ENCODE measurements at places on chromosomes 5 and 9.

- no peak overlapping the region for H3K4me3 ChIP-seq
- H3K27ac ChIP-seq, result no peak overlapping the region
- no peaks in the 10 kb centered on the region for H3K4me1 ChIP-seq
- no peak for DNase-seq
Observed at GRCh38 chr9:95831810-95832209, 43.7 kb upstream of the ERCC6L2 start.

GRCh38 chr9:108286638-108287206 is 569.1 kb downstream of the ACTL7B start:
- no peak overlapping the region for H3K27ac ChIP-seq
- no peaks in the 10 kb centered on the region for H3K4me1 ChIP-seq

- no peaks in the 10 kb centered on the region for H3K36me3 ChIP-seq
- no peak overlapping the region for H3K27ac ChIP-seq
- H3K27me3 ChIP-seq, result no peaks in the 10 kb centered on the region
- H3K4me1 ChIP-seq, result no peaks in the 10 kb centered on the region
- DNase-seq, result no peak
Observed at GRCh38 chr5:179393078-179393477, 47.8 kb upstream of the ADAMTS2 start.

DNA sequence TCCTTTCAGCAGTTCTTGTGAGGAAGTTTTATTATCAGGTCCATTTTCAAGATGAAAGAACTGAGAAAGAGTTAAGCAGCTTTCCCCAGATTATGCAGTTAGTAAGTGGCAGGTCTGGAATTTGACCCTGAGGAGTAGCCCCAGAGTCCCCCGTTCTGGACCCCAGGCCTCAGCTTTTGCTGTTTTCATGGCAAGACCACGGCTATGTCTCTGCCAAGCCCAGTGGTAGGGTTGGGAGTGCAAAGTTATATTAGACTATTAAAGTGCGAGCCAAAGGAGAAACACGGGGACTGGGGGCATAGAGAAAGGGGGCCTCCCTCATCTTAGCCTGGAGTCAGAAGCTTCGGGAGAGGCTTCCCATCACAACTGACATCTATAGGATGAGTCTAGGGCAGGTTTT is 19.3 kb upstream of the ORM1 start:
- H3K4me3 ChIP-seq, result no peak overlapping the region
- DNase-seq, result no peak
- H3K36me3 ChIP-seq, result peaks cover 89% of the 10 kb centered on the region
- no peaks in the 10 kb centered on the region for H3K4me1 ChIP-seq
- H3K27me3 ChIP-seq, result no peaks in the 10 kb centered on the region

DNA sequence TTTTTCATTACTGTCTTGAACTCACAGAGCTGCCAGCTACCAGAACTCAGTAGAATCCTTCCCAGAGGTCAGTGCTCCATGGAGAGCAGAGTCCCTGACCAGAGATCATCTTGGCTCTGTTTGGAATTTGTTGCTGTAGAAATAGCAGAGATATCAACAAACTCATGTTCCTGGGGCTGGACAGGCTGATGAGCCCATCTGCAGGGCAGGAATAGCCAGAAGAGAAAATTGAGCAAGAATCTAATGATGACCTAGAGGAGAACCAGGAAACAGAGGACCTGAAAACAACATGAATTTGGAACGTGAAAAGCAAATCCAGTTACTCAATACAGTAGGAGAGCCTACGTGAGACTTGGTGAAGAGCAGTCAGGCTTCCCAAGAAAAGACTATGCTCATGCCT is 437.8 kb downstream of the PLK2 start:
- no peaks in the 10 kb centered on the region for H3K36me3 ChIP-seq
- H3K27me3 ChIP-seq, result no peaks in the 10 kb centered on the region
- no peaks in the 10 kb centered on the region for H3K4me1 ChIP-seq
- no peak overlapping the region for H3K4me3 ChIP-seq

- H3K27ac ChIP-seq, result no peak overlapping the region
- H3K27me3 ChIP-seq, result peaks cover 11% of the 10 kb centered on the region
- no peaks in the 10 kb centered on the region for H3K36me3 ChIP-seq
Observed at GRCh38 chr5:15031180-15031579, 159.6 kb upstream of the ANKH start.

GRCh38 chr9:96413302-96414221 is 4.6 kb downstream of the ZNF367 start:
- H3K4me3 ChIP-seq, result no peak overlapping the region
- peaks cover 5% of the 10 kb centered on the region for H3K4me1 ChIP-seq
- no peak for DNase-seq
- H3K27me3 ChIP-seq, result no peaks in the 10 kb centered on the region
- no peak overlapping the region for H3K27ac ChIP-seq

DNA sequence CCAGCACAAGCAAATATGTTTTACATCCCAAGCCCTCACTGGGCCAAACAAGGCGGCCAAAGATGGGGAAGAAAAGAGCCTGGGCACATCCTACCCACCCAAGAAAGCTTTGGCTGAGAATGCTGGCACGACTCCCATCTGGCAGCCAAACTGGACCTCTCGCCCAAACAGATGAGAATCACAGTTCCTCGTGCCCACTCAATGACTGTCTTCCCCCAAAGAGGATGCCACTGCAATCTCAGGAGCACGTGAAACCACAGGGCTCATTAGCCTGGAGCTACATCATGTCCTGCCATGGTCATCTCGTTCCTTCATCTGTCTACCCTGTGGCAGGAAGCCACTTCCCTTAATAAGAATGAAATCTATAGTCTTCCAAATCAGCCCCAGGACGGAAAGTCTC is 536.8 kb downstream of the BNC2 start:
- no peaks in the 10 kb centered on the region for H3K27me3 ChIP-seq
- no peaks in the 10 kb centered on the region for H3K4me1 ChIP-seq
- H3K27ac ChIP-seq, result no peak overlapping the region

- no peak overlapping the region for H3K4me3 ChIP-seq
- H3K4me1 ChIP-seq, result no peaks in the 10 kb centered on the region
- no peaks in the 10 kb centered on the region for H3K27me3 ChIP-seq
- H3K27ac ChIP-seq, result no peak overlapping the region
- no peaks in the 10 kb centered on the region for H3K36me3 ChIP-seq
Observed at GRCh38 chr9:1156794-1157550, 106.8 kb downstream of the DMRT2 start.

- no peak for DNase-seq
- H3K4me1 ChIP-seq, result no peaks in the 10 kb centered on the region
- no peaks in the 10 kb centered on the region for H3K27me3 ChIP-seq
- H3K36me3 ChIP-seq, result no peaks in the 10 kb centered on the region
Observed at GRCh38 chr9:11702548-11702947, 990.6 kb upstream of the TYRP1 start.

- no peaks in the 10 kb centered on the region for H3K27me3 ChIP-seq
- peak; percentile 68 for DNase-seq
- H3K4me1 ChIP-seq, result peaks cover 10% of the 10 kb centered on the region
- H3K36me3 ChIP-seq, result peaks cover 6% of the 10 kb centered on the region
- no peak overlapping the region for H3K4me3 ChIP-seq
Observed at GRCh38 chr9:136339173-136339957, 12.0 kb downstream of the GPSM1 start.

DNA sequence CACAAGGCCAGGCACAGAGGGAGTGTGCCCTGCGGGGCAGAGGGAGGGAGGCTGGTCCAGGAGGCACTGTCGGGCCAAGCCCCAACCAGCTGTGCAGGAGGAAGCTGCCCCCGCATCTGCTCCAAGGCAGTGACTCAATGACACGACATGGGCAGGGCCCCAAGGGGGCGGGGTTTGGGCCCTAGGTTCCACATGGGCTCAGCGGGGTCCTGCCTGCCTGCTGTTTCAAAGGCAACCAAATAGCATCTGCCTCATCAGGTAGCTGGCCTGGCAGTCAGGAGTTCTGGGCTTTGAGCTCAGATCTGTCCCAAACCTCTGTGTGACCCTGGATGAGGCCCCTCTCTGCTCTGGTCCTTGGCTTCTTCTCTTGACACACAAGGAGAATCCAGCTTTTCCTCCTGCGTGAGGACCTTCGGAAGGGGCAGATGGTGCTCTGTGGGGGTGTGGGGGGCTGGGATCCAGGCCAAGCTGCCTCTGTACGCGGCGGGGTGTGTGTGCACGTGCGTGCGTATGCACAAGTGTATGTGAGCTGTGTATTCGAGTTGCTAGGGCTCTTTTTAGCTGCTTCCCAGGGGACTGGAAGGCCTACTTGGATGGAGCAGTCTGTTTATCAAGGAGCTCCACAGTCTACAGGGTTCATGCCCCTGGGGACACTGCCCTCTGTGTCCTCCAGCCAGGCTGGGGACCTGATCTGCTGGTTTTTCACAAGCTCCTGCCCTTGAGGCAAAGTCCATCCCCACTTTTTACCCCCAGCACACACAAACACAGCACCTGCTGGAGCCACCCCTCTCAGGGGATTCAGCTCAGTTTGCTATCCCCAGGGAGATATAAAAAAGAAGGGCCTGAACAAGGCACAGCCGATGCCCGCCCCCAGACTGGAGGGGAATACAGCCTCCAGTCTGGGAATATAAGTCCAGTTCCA is 138.9 kb downstream of the RGS3 start:
- H3K27ac ChIP-seq, result peak overlapping the region; percentile 29
- peaks cover 6% of the 10 kb centered on the region for H3K36me3 ChIP-seq
- H3K4me1 ChIP-seq, result peaks cover 14% of the 10 kb centered on the region
- H3K4me3 ChIP-seq, result no peak overlapping the region
- H3K27me3 ChIP-seq, result no peaks in the 10 kb centered on the region

DNA sequence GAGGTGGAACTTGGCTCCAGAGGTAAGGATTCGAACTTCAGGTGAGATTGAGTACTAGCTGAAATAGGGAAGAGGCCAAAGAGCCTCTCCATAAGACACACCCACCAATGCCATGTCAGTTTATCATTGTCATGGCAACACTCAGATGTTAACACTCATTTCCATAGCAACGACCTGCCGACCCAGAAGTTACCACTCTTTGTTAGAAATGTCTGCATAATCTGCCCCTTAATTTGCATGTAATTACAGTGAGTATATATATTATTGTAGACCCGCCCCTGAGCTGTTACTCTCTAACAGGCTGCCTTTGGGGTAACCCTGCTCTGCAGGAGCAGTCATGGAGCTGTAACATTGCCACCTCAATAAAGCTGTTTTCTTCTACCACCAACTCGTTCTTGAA is 10.2 kb upstream of the NTRK2 start:
- H3K27ac ChIP-seq, result no peak overlapping the region
- no peak for DNase-seq
- no peak overlapping the region for H3K4me3 ChIP-seq
- no peaks in the 10 kb centered on the region for H3K27me3 ChIP-seq

- H3K4me3 ChIP-seq, result no peak overlapping the region
- no peak for DNase-seq
Observed at GRCh38 chr9:84874596-84874995, 205.1 kb downstream of the NTRK2 start.

DNA sequence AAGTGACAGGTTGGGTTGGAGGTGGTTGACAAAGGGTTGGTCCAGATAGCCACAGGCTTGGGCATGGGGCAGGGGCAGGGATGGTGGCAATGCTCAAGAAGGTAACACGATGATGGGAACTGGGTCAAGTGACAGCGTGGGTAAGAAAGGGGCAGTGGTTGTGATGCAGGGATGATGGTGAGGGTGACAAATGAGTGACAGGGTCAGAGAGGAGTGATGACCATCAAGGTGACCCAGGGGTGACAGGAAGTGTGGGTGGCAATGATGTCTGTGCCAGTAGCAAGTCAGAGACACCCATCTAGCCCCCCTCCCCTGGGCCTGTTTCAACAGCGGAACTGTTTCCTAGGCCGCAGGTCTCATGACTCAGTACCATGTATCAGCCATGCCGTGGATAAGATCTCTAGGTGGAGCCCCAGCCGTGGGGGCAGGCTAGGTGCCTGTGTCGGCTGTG is 20.5 kb downstream of the AQP3 start:
- H3K4me1 ChIP-seq, result no peaks in the 10 kb centered on the region
- H3K36me3 ChIP-seq, result no peaks in the 10 kb centered on the region
- no peak overlapping the region for H3K27ac ChIP-seq
- DNase-seq, result no peak
- H3K27me3 ChIP-seq, result no peaks in the 10 kb centered on the region

DNA sequence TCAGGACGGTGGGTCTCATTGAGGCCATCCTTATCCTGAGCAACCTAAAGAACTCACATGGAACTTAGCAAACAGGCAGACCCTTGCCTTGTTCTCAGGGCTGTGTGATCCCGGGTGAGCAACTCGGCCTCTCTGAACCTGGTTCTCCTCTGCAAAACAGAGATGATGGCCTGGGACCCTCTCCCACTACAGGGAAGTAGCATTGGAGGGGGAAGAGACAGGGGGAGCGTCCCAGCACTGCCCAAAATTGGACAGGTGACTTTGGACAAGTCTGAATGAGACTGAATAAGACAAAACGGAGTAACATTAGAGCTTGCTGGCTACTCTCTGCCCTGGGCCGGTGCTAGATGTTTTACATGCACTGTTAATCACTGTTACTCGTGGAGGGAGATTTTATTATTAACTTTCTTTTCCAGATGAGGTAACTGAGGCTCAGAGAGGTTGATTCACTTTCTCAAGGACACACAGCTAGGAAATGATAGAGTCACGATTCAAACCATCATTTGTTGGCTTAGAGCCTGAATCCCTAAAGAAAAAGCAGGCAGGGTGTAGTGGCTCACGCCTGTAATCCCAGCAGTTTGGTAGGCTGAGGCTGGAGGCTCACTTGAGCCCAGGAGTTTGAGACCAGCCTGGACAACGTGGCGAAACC is 136.4 kb downstream of the C9orf50 start:
- H3K36me3 ChIP-seq, result no peaks in the 10 kb centered on the region
- no peak overlapping the region for H3K4me3 ChIP-seq
- peak overlapping the region; percentile 98 for H3K27ac ChIP-seq
- no peaks in the 10 kb centered on the region for H3K27me3 ChIP-seq
- peaks cover 58% of the 10 kb centered on the region for H3K4me1 ChIP-seq
- no peak for DNase-seq

DNA sequence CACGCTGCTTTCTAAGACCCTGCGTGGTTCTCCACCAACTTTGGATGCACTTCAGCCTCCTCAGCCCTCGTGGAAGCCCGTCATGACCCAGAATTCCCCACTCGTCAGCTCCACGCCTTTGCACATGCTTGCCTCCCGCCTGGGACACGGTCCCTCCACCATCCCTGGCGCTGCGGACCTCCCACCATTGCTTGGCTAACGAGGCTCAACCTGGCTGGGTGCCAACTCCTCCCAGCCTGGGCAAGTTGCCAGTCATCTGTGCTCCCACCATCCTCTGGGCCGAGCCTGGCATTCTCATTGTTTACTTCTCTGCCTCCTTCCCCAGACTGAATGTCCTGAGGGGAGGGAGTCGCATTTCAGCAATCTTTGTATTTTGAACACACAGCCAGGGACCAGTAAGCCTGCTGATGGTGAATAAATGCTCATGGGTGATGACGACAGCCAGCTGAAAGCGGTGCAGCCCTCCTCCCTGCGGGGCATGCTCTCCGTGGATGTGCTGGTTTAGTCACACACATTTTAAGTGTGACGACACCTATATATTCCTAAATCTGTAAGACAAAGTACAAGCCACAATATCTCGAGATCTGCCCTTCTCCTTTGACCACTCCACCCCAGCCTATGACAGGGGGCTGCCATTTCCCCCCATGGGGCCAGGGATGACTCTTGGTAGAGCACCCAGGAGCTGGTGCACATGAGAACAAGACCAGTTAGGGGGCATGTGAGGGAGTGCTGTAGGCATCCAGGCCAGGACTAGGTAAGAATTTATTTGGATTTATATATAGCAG is 37.6 kb downstream of the ANKRD33B start:
- no peaks in the 10 kb centered on the region for H3K36me3 ChIP-seq
- no peak overlapping the region for H3K27ac ChIP-seq
- H3K4me1 ChIP-seq, result no peaks in the 10 kb centered on the region
- peaks cover 2% of the 10 kb centered on the region for H3K27me3 ChIP-seq

- H3K27ac ChIP-seq, result no peak overlapping the region
- H3K4me3 ChIP-seq, result no peak overlapping the region
- no peaks in the 10 kb centered on the region for H3K4me1 ChIP-seq
- DNase-seq, result peak; percentile 10
Observed at GRCh38 chr5:35852084-35852734, 4.5 kb upstream of the IL7R start.

GRCh38 chr9:127051881-127052595 is 70.4 kb downstream of the ANGPTL2 start:
- no peak for DNase-seq
- peaks cover 3% of the 10 kb centered on the region for H3K4me1 ChIP-seq
- H3K36me3 ChIP-seq, result peaks cover 40% of the 10 kb centered on the region
- no peak overlapping the region for H3K27ac ChIP-seq

All from large intestine (tissue), 12 donors.